ENCODE measurements at places on chromosomes 2 and 18. TPM values are rescaled to one million over a fixed set of nuclear protein-coding genes. Genes with fewer than 3 reads are reported as not detected.

GRCh38 chr2:65499216-65499615 is 66.8 kb upstream of the SPRED2 start:
- no peaks in the 10 kb centered on the region for H3K4me1 ChIP-seq
- no peaks in the 10 kb centered on the region for H3K36me3 ChIP-seq
- DNase-seq, result no peak

The HIBCH gene
- 17.2 TPM for total RNA-seq

- no peaks in the 10 kb centered on the region for H3K27me3 ChIP-seq
- H3K36me3 ChIP-seq, result peaks cover 64% of the 10 kb centered on the region
- DNase-seq, result no peak
Measured at GRCh38 chr2:24297663-24298062, 62.7 kb downstream of the ITSN2 start.

- H3K27ac ChIP-seq, result no peak overlapping the region
- no peak overlapping the region for H3K4me3 ChIP-seq
- no peaks in the 10 kb centered on the region for H3K36me3 ChIP-seq
- peaks cover 11% of the 10 kb centered on the region for H3K27me3 ChIP-seq
- no peaks in the 10 kb centered on the region for H3K4me1 ChIP-seq
Measured at GRCh38 chr2:186718903-186719302, 25.0 kb downstream of the FAM171B start.

DNA sequence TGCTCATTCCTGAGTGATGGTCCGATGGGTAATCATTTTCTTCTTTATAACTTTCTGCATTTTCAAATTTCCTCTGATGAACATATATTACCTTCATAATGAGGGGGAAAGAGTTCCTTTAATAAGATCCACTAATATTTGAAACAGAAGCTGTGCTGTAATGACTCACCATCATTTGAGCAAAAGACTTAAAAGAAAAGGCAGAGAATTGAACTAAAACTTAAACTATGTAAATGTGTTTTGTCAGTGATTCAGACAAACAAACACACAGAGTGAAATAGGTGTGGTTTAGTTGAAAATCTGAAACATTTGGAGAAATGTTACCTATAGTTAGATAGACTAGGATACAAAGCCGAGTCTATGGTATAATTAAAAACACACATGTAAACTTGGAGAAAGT is 209.6 kb downstream of the STK39 start:
- DNase-seq, result no peak
- H3K4me3 ChIP-seq, result no peak overlapping the region
- H3K27ac ChIP-seq, result no peak overlapping the region
- peaks cover 22% of the 10 kb centered on the region for H3K36me3 ChIP-seq

The HOXD9 gene
- total RNA-seq, result not detected

- no peak overlapping the region for H3K27ac ChIP-seq
- no peaks in the 10 kb centered on the region for H3K27me3 ChIP-seq
- peaks cover 1% of the 10 kb centered on the region for H3K4me1 ChIP-seq
Measured at GRCh38 chr2:189096769-189097447, 82.7 kb downstream of the COL5A2 start.

- no peak overlapping the region for H3K27ac ChIP-seq
- DNase-seq, result no peak
- peaks cover 2% of the 10 kb centered on the region for H3K36me3 ChIP-seq
- H3K4me1 ChIP-seq, result peaks cover 7% of the 10 kb centered on the region
- no peak overlapping the region for H3K4me3 ChIP-seq
Measured at GRCh38 chr2:9668687-9669345, 38.0 kb upstream of the YWHAQ start.

- H3K27ac ChIP-seq, result peak overlapping the region; percentile 96
- DNase-seq, result no peak
- H3K4me1 ChIP-seq, result peaks cover 68% of the 10 kb centered on the region
Measured at GRCh38 chr2:68203587-68203986, 45.9 kb downstream of the PNO1 start.

The STPG4 gene
- total RNA-seq, result 0.20 TPM

- peaks cover 7% of the 10 kb centered on the region for H3K4me1 ChIP-seq
- no peak overlapping the region for H3K4me3 ChIP-seq
- H3K27me3 ChIP-seq, result peaks cover 99% of the 10 kb centered on the region
Measured at GRCh38 chr2:176114120-176114929, 2.3 kb upstream of the HOXD10 start.

DNA sequence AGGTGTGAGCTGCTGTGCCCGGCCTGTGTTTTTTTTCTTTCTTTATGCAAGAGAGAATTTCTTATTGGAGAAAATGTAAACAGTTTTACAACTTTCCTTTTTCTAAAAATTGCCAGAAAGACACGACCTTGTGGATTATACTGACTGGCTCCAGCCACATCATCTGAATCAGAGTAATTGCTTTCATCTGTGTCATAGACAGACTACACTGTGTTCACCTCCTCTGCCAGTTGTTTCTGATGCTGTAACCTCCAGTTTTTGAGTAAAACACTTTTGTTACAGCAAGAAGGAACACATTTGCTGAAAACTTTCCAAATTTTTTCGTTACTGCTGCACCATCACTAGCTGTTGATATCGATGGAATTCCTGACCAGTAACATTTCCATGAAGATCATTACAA is 43.9 kb upstream of the PLEKHM3 start:
- no peaks in the 10 kb centered on the region for H3K36me3 ChIP-seq
- H3K4me3 ChIP-seq, result no peak overlapping the region
- H3K27ac ChIP-seq, result no peak overlapping the region
- no peaks in the 10 kb centered on the region for H3K4me1 ChIP-seq
- no peak for DNase-seq

DNA sequence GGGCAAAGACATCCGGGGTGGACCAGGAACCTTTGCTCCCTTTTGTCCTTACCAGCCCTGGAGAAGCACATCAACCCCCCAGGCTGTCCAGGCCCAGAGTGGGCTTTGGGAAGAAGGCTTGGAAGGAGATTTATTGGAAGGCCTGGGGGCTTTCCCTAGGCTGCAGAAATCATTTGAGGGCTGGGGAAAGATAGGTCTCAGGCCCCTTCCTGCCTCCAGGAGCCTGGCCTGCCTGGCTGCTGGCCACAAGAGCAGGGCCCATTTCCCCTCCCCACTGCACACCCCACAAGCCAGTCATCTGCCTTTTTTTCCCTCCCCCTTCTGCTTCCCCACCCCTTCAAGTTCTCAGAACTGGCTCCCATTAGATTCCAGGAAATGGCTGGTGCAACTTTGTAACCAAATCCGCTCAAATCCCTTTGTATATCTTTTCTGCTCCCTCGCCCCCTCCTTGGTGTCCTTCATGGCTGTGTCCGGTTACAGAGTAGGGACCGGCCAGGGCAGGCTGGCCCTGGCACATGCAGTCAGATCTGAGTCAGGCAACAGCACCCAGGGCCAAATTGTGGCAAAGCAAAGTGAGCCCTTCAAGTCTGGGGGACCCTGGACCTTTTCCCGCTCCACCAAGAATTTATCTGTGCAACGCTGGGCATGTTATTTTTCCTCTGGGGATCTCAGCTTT is 20.8 kb upstream of the TNP1 start:
- H3K4me3 ChIP-seq, result no peak overlapping the region
- H3K27me3 ChIP-seq, result peaks cover 13% of the 10 kb centered on the region
- H3K36me3 ChIP-seq, result no peaks in the 10 kb centered on the region

The SLC25A52 gene
- total RNA-seq, result 0.33 TPM

DNA sequence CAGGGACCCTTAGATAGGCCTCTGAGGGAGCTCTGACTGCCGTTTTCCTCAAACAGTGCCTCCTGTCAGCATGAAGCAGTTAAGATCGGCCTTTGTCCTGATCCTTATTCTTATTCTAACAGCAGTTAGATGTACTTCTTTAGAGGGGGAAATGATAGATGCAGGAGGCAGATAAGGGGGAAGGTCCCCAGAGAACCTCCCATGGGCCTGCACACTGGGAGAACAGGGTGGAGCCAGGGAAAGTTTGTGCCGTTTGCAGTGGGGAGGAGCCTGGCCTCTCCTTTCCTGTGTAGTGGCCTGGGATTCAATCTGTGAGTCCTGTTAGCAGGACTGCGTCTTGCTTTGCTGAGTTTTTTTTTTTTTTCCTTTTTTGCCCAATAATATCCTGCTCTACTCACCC is 7.9 kb upstream of the INPP4A start:
- H3K4me1 ChIP-seq, result peaks cover 39% of the 10 kb centered on the region
- no peaks in the 10 kb centered on the region for H3K27me3 ChIP-seq
- H3K4me3 ChIP-seq, result no peak overlapping the region

The SLC5A7 gene
- total RNA-seq, result not detected

DNA sequence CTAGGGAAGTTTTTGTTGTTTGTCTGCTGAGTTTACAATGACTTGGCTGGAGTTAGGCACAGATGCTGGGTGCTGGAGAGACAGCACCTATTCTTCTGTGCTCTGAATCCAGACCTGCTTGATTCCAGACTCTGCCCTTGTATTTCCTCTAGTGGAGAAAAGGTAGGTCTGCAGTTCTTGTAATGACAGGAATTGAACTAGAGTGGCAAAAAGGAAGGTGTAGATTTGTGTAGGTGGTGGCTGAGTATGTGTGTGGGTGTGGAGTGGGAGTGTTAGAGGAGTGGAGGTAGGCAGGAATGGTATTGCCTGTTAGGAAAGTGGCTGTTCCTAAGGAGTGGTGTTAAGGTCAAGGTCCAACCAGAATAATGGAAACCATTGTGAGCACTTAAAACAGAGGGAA is 71.9 kb upstream of the LYPD6 start:
- H3K27me3 ChIP-seq, result peaks cover 9% of the 10 kb centered on the region
- no peak overlapping the region for H3K27ac ChIP-seq
- no peak overlapping the region for H3K4me3 ChIP-seq
- no peaks in the 10 kb centered on the region for H3K4me1 ChIP-seq
- no peaks in the 10 kb centered on the region for H3K36me3 ChIP-seq
- no peak for DNase-seq

DNA sequence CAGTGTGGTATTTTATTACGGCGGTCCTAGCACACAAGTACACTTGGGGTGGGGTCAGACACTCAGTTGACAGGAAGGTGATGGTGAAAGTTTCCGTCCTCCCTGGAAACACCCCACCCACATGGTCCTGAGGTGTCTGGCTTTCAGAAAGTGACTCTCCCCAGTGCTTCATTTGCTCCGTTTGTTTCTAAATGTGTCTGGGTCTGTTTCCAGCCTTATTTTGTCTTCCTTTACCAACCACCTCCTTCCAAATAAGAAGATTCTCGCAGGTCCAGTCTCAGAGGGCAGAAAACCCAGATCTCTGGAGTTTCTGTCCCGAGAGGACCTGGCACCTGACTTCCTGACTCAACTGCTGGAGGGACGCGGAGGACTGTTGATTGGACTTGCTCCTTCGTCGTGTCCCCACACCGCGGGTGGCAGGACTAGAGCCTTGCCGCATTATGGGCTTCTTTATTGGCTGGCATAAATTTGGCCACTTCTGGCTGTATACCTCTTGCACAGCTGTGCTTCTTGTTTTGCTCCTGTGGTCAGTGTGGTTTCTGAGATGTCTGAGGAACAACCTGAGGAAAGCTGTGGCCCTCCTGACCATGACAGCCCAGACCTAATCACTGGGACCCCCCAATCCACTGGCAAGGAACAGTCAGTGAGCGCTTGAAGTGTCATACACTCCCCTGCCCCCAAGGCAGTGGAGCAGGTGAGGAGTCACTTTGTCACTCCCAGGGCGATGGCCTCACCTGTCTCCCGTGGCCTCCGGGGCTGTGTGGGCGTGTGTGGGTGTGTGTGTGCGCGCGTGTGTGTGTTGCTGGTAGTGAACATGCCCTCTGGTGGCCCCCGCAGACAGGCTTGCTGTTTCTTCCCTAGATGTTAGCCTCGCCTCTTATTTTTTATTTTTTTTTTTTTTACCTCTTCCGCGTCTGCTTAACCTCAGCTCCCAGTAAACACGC is 45.6 kb downstream of the MEX3C start:
- peak; percentile 74 for DNase-seq
- H3K4me1 ChIP-seq, result peaks cover 35% of the 10 kb centered on the region
- peak overlapping the region; percentile 73 for H3K27ac ChIP-seq
- peaks cover 3% of the 10 kb centered on the region for H3K27me3 ChIP-seq

The OR6B2 gene
- total RNA-seq, result not detected

- no peaks in the 10 kb centered on the region for H3K4me1 ChIP-seq
- no peaks in the 10 kb centered on the region for H3K36me3 ChIP-seq
- no peak for DNase-seq
- H3K4me3 ChIP-seq, result no peak overlapping the region
Measured at GRCh38 chr18:13328213-13328612, 109.7 kb downstream of the LDLRAD4 start.

GRCh38 chr18:62325806-62326645 is 916 bp downstream of the TNFRSF11A start:
- peak overlapping the region; percentile 79 for H3K4me3 ChIP-seq
- DNase-seq, result peak; percentile 51
- peaks cover 8% of the 10 kb centered on the region for H3K36me3 ChIP-seq
- peaks cover 58% of the 10 kb centered on the region for H3K27me3 ChIP-seq

The ZDBF2 gene
- total RNA-seq, result 9.4 TPM

DNA sequence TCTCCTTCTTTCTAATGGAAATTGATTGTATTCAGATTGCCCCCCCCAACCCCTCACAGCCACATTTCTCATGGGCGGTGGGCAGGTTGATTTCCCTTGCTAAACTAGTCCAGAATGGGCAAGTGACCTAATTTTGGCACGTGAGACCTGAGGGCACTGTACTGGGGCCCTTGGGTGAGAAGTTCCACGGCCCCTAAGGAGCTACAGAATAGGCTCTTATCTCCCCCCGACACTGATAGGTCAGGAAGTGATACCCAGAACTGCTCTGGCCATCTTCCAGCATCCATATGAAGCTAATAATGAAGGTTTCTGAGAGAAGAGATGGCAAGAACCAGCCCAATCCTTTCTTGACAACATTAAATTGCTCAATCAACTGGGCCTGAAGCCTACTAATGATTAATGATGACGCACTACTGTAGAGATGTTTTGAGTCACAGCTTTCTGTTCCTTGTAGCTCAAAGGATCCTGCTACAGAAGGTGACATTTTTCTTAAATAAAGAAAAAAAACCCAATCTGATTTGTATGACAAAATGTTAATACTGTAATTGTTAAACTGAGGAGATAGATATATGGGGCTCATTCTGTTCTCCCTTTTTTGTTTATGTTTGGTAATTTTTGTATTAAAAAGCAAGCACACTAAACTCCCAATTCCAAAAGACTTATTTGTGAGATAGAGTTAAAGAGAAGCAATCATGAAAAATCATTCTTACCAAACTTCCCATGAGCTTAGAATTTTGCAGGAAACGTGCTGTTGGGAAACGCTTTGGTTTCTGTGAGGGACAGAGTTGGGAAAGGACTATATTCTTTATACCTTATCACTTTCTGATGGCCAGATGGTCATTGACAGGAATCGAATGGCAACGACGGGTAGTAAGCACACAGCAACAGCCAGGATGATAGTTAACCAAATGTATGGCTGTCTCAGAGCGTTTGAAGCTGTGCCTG is 28.2 kb upstream of the NARS1 start:
- H3K4me1 ChIP-seq, result no peaks in the 10 kb centered on the region
- peaks cover 14% of the 10 kb centered on the region for H3K36me3 ChIP-seq
- no peak overlapping the region for H3K4me3 ChIP-seq

GRCh38 chr2:1728821-1729220 is 15.5 kb downstream of the PXDN start:
- no peak overlapping the region for H3K27ac ChIP-seq
- H3K36me3 ChIP-seq, result no peaks in the 10 kb centered on the region
- H3K4me1 ChIP-seq, result no peaks in the 10 kb centered on the region
- no peak overlapping the region for H3K4me3 ChIP-seq

- peaks cover 10% of the 10 kb centered on the region for H3K27me3 ChIP-seq
- no peaks in the 10 kb centered on the region for H3K4me1 ChIP-seq
- DNase-seq, result no peak
- no peaks in the 10 kb centered on the region for H3K36me3 ChIP-seq
- no peak overlapping the region for H3K4me3 ChIP-seq
- H3K27ac ChIP-seq, result no peak overlapping the region
Measured at GRCh38 chr2:149357058-149357457, 26.7 kb downstream of the LYPD6 start.

- H3K27ac ChIP-seq, result no peak overlapping the region
- H3K27me3 ChIP-seq, result peaks cover 5% of the 10 kb centered on the region
- peaks cover 21% of the 10 kb centered on the region for H3K4me1 ChIP-seq
- no peaks in the 10 kb centered on the region for H3K36me3 ChIP-seq
Measured at GRCh38 chr2:231573096-231573495, 19.6 kb upstream of the TEX44 start.

The CABLES1 gene
- 8.6 TPM for total RNA-seq

The ERICH2 gene
- total RNA-seq, result not detected
